Omental fat pad (tissue), 4 donors: ENCODE measurements at places on chromosomes 11 and 22. TPM values are rescaled to one million over a fixed set of nuclear protein-coding genes. Genes with fewer than 3 reads are reported as not detected.

Gene BTG4
- total RNA-seq: not detected

Gene TRABD
- total RNA-seq: 24.0 TPM

Gene CCDC15
- 1.1 TPM for total RNA-seq

Gene AQP11
- 0.47 TPM for total RNA-seq

Gene NLRP14
- total RNA-seq: not detected

Gene BRSK2
- total RNA-seq: 0.82 TPM

Gene MADD
- 32.8 TPM for total RNA-seq

Gene KMT5B
- 30.8 TPM for total RNA-seq

Gene C11orf16
- total RNA-seq: not detected

Gene CRYBB1
- 1.6 TPM for total RNA-seq

DNA sequence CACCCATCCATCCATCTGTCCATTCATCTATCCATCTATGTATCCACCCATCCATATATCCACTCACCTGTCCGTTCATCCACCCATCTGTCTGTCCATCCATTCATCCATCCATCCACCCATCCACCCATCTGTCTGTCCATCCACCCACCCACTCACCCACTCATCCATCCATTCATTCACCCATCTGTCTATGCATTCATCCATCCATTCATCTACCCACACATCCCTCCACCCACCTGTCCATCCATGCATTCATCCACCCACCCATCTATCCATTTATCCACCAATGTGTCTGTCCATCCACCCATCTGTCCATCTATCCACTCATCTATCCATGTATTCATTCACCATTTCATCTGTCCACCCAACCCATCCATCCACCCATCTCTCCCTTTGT lies 33.3 kb downstream of the NADSYN1 start:
- no peak for DNase-seq

GRCh38 chr11:39239553-39239952 lies 2219.9 kb downstream of the LRRC4C start:
- no peak for DNase-seq

DNA sequence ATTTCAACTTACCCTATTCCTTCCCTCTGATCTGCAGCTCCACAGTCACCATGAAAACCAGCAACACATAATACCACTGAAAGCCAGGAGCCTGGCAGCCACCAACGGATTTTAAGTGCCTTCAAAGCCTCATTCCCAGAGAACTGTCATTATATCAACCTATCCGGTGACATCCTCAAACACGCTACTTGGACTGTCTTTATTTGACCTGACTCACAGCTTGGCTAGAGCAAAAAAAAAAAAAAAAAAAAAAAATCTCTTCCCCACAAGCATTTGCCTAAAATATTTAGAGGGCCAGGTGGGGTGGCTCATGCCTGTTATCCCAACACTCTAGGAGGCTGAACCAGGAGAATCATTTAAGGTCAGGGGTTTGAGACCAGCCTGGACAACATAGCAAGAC lies 32.4 kb upstream of the ARHGAP32 start:
- DNase-seq: no peak

GRCh38 chr11:216081-216974 lies 8.8 kb downstream of the RIC8A start:
- no peak for DNase-seq

GRCh38 chr11:34223021-34223813 lies 117.8 kb downstream of the NAT10 start:
- DNase-seq: no peak

- DNase-seq: no peak
Observed at GRCh38 chr11:17260020-17260419, 16.5 kb upstream of the NUCB2 start.

DNA sequence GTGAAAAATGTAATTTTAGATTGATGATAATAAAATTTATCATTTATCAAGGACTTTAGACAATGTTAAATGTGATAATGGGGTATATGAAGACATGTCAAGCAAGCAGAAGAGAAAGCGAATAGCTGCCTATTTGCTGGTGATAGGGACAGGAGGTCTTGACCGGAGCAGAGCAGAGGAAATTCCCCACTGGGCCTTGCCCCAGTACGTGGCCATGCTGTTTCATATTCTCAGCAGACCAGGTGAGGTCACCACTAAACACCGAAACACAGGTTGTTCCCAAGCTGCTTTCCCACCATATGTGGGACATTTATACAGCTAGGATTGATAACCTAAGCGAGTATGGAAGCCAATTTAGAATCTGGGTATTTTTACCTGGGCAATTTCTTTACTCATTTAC lies 1629.6 kb downstream of the FAM181B start:
- DNase-seq: no peak

DNA sequence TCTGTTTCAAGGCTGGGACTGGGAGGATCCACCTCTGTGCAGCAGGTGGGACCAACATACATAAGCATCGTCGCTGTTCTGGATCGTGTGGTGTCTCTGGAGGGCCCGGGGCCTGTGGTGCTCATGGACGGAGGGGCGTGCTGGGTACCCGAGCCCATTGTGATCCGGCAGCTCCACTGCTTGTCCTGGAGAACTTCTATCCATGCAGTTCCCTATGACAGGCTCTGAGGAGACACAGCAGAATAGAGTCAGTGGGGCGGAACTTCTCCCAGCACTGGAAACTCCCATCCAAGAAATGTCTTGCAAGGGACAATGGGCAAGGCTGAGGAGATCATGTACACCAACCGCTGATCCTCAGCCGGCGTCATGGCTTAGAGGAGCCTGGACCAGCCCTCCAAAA lies 11.6 kb upstream of the APOA1 start:
- no peak for DNase-seq

DNA sequence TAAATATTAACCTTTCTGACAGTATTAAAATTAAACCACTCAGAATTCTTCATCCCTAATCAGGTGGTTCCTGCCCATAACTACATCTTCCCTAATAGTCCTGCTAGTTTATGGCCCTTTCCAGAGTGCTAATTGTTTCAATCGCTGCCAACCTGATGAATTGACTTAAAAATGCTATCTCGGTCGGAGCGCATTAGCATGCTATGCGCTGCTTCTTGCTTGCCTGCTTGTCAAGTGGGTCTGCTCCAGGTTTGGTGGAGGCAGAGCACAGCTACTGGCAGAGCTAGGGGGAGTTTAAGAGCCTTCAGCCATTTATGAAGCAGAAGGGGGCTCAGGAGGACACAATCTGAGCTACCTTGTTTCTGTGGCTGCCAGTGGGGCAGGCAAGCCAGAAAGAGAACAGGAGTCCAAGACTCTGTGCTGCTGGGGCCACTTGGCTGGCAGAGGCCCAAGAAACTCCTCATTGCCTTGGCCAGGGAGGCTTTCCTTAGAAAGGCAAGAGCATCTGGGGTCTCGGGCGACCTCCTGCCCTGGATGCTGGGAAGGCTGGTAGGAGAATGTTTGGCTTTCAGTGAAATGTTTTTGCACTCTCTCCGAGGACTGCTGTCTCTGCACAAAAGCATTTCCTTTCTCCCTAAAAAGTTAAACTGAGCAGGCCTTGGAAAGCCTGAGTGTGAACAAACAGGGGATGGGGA lies 62.1 kb upstream of the PHOX2A start:
- DNase-seq: no peak

DNA sequence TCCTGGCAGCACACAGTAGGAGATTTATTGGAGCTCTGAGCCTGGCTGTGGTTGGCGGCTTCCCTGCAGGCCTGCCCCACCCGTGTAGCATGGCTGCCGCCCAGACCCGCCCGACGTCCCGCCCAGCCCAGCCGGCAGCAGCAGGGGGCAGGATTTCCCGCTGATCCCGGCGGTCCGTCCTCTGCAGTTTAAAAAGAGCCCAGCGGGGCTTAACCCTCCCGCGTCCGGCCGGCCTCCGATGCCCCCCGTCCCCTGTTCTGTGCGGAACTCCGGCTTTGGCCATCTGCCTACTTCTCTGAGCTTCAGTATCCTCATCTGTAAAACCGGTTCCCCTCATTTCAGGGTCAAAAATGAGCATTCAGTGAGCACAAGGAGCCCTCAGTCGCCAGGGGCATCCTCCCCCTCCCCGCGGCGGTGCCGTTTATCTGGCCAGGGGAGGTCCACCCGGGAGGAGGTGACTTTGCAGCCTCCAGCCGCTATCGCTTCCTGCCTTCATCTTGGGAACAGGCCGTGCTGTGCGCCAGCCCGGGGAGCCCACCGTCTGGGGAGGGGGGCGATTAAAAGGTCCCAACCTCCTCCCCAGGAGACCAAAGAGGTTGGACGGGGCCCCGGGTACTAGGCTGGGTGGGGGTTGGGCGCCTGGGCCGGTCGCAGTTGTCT lies at the start of gene GAS2L1:
Gene GAS2L1, plus strand, starts transcription at position 476 of the 660 bp plus-strand sequence. CDS start 1,456 bp downstream, outside the sequence.
- DNase-seq: no peak

- DNase-seq: no peak
Observed at GRCh38 chr11:78731027-78731426, 156.4 kb upstream of the NARS2 start.

DNA sequence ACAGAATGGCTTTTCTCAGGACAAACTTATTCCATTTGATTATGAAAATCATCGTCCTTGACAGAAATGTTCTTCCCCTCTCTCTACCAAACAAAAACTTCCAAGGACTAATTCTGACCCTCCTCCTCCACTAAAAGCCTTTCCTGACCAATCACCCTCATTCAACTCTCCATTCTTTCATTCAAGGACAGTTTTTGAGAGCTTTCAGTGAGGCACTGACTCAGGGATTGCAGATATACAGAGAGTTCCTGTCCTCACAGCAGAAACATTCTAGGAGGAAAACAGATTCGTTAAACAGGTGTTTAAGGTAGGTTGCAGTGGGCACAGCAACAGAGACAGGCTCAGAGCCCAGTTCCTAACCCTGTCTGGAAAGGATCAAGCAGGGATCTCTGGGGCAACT lies 41.5 kb downstream of the OR4D9 start:
- no peak for DNase-seq

- no peak for DNase-seq
Observed at GRCh38 chr22:50178471-50178864, 7.2 kb upstream of the TRABD start.

DNA sequence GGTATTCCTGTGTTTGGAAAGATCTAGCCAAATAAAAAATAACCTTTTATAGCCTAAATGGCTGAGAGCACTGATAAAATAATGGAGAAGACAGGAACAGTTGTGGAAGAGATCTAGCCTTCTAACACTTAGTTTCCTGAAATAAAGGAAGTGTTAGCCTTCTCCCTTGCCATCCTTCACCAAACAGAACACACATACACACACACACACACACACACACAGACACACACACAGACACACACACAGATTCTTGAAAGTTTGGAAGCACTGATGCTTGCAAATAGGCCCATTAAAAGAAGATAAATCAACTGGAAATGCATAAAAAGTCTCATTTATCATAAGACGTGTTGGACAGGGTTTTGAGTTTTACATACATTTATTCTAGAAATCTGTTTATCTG lies 37.5 kb downstream of the KIRREL3 start:
- DNase-seq: no peak

DNA sequence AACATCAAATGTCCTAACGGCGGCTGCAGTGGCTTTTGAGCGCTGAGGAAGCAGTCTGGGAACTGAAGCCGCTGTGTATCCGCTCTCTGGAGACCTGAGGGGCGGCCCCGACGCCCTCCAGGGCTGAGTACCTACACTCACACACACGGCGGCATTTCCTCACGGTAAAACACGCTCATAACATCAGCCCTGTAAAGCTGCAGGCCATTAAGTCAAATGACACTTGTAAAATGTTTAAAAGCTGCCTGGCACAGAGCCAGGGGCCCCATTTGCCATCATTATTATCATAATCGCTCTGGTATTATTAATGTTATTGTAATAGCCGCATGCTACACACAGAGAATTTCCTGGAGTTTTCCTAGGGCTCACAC lies 5.1 kb downstream of the CARS1 start:
- no peak for DNase-seq

GRCh38 chr11:21861314-21861713 lies 331.6 kb upstream of the ANO5 start:
- DNase-seq: no peak

DNA sequence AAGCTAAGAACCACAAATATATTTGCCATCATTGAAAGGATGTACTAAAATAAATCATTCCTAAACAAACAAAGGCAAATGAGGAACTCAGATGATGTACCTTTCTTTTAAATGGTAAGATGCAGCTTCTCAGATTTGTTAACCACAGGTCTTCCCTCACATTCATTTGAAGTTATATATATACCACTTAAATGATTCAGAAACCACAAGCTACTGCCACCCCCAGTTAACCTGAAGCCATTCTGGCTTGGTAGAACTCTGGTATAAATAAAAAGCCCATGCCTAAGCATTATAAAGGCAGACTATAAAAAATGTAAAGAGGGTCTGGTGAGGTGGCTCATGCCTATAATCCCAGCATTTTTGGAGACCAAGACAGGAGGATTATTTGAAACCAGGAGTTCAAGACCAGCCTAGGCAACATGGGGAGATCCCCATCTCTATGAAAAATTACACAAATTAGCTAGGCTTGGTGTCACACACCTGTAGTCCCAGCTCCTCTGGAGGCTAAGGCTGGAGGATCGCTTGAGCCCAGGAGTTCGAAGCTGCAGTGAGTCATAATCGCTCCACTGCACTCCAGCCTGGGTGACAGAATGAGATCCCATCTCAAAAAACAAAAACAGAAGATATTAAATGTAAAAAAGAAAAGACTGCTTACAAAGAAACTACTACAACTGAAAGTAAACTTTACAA lies 1185.3 kb downstream of the JRKL start:
- DNase-seq: no peak

DNA sequence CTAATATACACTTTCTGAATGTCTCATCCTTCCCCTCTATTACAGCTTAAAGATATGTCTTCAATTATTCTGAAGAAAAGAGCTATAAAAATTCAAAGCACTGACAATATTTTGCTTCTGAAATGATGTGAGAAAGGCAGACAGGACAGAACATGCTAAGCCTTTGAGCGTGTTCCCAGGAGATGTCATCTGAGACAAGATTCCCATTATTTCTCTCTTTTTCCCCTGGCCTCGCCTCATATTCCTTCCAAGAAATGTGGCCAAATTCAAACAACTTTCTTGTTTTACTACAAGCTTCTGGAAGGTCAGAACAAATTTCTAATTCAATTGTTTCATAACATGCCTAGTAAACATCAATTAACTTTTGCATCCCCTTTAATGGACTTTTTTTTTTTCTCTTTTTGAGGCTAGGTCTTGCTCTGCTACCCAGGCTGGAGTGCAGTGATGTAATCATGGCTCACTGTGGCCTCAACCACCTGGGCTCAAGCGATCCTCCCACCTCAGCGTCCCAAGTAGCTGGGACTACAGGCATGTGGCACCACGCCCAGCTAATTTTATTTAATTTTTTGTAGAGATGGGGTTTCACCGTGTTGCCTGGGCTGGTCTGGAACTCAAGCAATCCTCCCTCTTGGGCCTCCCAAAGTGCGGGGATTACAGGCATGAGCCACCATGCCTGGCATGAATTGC lies 37.1 kb upstream of the NFRKB start:
- no peak for DNase-seq
